NCI-H345 (cell line): ENCODE measurements at places on chromosomes 13 and 19.

DNA sequence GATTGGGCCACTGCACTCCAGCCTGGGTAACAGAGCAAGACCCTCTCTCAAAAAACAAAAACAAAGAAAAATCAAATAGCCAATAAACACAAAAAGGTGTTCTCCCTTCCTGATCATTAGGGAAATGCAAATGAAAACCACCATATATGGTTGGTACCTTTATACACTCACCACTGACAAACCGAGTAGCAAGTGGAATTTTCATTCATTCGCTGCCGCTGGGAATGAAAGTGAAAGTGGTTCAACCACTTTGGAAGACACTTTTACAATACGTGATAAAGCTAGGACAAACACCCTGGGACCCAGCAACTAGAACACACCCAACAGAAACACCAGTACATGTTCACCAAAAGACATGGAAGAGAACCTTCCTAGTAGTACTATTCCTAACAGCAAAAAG, 21.0 kb downstream of the GRIK5 start:
- peak; percentile 41 for DNase-seq

GRCh38 chr19:29845574-29846176, 33.9 kb downstream of the CCNE1 start:
- peak; percentile 58 for DNase-seq

- no peak for DNase-seq
These were observed 25.2 kb upstream of the CEACAM1 start for GRCh38 chr19:42553292-42554045.

DNA sequence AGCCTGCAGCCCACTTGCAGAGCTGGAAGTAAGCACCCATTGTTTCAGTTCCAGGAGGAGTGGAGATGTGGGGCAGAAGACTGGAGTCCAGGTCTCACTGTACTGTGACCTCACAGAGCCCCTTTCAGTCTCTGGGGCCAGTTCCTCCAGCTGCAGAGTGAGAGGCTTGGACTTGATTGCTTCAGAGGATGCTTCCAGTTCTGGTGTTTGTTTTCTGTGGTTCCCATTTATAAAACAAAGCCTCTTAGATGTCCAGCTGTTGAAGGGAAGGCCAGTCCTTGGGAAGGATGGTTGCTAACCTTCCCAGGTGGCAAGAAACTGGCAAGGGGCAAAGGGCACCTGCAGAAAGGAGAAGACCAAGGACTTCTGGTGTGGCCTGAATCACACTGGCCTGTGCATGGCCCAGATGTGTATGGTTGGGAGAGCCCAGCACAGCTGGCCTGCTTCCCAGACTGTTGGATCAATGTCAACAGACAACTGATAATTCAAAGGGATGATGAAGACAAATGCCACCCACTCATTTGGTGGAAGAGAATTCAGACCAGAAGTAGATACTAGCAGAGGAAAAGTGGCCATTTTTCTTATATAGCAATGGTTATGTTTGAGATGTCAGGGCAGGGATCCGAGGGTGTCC, 218.5 kb downstream of the ZNF536 start:
- DNase-seq, result no peak

DNA sequence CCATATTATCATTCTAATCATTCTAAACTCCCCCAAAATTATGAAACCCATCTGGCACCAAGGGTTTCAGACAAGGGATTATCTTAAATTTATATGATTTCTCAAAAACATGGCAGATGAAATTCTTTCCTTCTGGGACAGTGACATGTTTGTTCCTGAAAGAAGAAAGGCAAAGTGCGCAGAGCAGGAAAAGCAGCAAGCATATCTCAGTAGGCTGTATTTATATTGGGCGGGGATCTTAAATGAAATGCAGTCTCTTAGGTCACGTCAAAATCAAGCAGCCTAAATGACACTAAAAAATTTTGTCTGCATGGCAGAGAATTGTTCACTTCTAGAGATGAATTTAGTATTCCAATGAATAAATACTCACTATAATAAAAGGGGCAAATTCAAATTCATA, 49.3 kb downstream of the RCBTB2 start:
- DNase-seq, result no peak

- DNase-seq, result no peak
These were observed 583.1 kb downstream of the EFNB2 start for GRCh38 chr13:105952233-105952972.

- peak; percentile 64 for DNase-seq
These were observed 22.3 kb upstream of the CLDN10 start for GRCh38 chr13:95530178-95530577.

GRCh38 chr13:42388326-42388725, 116.4 kb downstream of the AKAP11 start:
- no peak for DNase-seq

DNA sequence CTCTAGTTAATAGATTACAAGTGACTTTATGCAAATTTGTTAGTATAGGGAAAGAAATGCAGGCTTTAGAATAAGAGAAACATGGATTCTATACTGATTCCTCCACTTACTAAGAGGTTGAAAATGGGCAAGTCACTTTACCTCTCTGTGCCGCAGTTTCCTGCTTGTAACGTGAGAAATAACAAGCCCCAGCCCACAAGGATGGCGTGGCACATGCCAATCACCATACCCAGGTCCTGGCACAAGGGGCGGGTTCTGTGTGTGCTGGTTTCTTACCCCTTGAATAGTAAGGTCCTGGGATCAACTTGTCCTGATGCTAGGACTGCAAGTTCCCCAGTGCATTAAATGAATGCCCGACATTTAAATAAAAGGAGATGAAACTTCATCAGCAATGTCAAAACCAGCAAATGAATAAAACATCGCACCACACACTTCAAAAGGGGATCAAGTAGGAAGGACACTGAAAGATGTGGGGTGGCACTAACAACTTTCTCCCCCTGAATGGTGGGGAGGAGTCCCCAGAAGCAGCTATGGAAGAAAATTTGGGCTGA, 7.9 kb upstream of the SIGLEC9 start:
- DNase-seq, result no peak

DNA sequence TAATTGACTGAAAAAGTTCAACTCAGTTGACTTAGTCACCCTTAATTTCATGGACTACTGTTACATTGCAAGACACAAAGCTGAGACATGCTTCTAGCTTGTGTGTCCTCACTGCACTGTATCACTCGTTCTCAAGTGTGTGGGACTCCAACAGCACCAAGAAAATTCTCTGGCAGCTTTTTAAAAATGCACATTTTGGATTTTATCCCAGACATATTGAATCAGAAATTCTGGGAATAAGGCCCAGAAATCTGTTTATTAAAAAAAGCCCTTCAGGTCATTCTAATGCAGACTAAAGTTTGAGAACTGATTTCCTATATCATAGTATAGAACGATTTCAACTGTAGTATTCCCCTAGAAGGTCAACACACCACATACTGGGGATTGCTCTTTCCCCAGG, 1485.3 kb downstream of the PCDH9 start:
- DNase-seq, result no peak

DNA sequence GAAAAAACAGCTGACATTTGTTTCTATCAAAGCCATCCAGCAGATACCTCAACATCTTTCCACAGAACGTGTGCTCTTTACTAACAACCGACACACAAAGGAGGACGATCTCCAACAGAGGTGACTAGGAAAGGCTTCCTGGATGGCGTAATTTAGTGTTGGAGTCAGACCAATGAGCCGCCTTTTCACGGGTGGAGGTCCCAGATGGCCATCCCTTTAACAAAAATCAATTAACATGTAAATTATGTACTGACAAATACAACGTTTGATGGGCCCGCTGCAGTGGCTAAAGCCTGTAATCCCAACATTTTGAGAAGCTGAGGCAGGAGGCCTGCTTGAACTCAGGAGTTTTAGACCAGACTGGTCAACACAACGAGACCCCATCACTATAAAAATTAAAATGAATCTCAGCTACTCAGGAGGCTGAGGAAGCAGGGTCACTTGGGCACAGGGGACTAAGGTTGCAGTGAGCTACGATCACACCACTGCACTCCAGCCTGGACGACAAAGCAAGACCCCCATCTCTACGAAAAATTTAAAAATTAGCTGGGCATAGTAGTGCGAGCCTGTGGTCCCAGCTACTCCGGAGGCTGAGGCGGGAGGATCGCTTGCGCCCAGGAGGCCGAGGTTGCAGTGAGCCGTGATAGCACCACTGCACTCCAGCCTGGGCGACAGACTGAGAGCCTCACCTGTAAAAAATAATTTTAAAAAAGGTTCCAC, 1.2 kb upstream of the DPY19L3 start:
- DNase-seq, result no peak

- DNase-seq, result no peak
These were observed 41.2 kb downstream of the CARS2 start for GRCh38 chr13:110664673-110665072.

DNA sequence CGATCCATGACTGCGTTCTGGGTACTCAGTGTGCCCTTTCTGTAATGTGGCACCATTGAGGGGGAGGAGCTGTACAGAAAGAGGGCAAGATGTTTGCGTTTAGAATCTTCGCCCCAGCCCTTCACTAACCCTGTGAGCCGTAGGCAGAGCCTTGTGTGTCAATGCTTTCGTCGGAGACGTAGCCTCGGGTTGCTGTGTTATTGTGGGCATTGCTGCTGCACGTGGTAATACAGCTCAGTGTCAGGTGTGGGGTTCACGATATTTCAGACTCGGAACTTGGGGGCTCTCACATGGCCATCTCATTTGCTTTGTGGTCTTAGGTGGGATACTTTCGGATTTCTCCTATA, 6.1 kb downstream of the RPS9 start:
- DNase-seq, result no peak

DNA sequence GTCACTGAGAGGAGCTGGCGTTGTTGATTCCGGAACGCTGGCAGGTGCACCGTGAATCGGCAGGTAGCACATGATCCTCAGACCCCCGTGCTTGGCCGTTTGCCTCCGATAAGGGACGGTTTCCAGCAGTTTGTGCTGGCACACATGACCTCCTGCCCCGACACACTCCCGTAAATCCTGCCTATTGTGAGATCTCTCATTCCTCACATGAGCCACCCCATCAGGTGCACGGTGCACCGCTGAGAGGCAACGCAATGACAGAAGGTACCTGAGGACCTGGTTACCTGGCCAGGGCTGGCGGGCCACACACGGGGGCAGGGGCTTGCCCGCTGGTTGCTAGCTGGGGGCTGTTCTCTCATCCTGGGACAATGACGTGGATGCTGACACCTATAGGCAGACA, 2.1 kb upstream of the ADPRHL1 start:
- no peak for DNase-seq

DNA sequence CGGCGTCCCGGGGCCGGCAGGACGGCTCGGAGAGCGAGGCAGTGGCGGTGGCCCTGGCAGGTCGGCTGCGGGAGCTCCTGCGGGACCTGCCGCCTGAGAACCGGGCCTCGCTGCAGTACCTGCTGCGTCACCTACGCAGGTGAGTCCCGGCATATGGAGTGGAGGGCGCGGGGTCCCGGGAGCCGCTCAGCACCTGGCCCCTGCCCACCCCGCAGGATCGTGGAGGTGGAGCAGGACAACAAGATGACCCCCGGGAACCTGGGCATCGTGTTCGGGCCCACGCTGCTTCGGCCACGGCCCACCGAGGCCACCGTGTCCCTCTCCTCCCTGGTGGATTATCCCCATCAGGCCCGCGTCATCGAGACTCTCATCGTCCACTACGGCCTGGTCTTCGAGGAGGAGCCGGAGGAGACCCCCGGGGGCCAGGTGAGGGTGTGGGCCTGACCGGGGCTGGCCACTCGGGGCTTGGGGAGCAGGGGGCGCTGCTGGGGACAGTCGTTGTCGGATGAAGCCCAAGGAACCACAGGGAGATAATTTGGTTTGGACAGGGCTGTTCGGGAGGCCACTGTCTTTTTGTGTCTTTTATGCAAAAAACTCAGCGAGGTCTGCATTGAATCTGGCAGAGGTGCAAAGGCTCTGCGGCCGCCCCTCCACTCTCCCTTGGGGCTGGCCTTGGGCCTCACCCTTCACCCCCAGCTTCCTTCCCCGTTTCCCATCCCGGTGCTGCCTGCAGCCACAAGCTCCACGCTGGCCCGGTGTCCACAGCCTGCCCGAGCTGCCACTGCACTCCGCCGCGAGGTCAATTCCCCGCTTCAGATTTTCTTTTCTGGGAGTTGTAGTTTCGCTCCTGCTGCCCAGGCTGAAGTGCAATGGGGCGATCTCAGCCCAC, 12.0 kb downstream of the POLR2E start:
- no peak for DNase-seq

- no peak for DNase-seq
These were observed 17.1 kb upstream of the ZSCAN4 start for GRCh38 chr19:57651654-57651996.

- DNase-seq, result no peak
These were observed 81.0 kb downstream of the NUFIP1 start for GRCh38 chr13:44908266-44908665.

GRCh38 chr19:10812902-10813404, 23.1 kb downstream of the TMED1 start:
- DNase-seq, result no peak
